GM12878 (cell line): ENCODE measurements at places on chromosomes 7 and 10. TPM values are rescaled to one million over a fixed set of nuclear protein-coding genes. Genes with fewer than 3 reads are reported as not detected.
A peak's percentile ranks its signal among the peaks of the same experiment; 100 is the strongest.

The NOD1 gene
- 13.7 and 14.6 TPM in 2 replicates for total RNA-seq

DNA sequence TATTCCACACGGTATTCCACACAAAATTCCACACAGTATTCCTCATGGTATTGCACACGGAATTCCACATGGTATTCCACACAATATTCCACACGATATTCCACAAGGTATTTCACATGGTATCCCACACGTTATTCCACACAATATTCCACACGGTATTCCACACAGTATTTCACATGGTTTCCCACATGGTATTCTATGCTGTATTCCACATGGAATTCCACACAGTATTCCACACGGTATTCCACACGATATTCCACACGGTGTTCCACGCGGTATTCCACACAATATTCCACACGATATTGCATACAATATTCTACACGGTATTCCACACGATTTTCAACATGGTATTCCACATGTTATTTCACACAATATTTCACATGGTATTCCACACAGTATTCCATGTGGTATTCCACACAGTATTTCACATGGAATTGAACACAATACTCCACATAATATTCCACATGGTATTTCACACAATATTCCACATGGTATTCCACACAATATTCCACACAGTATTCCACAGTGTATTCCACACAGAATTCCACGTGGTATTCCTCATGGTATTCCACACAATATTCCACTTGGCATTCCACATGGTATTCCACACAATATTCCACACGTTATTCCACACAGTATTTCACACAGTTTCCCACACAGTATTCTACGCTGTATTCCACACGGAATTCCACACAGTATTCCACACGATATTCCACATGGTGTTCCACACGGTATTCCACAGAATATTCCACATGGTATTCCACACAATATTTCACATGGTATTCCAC lies 136.0 kb upstream of the CHST15 start:
- DNase-seq = no peak
- H3K4me1 ChIP-seq = no peaks in the 10 kb centered on the region
- H3K4me3 ChIP-seq = no peak overlapping the region
- no peaks in the 10 kb centered on the region for H3K27me3 ChIP-seq
- no peaks in the 10 kb centered on the region for H3K36me3 ChIP-seq
- no peak overlapping the region for H3K27ac ChIP-seq

DNA sequence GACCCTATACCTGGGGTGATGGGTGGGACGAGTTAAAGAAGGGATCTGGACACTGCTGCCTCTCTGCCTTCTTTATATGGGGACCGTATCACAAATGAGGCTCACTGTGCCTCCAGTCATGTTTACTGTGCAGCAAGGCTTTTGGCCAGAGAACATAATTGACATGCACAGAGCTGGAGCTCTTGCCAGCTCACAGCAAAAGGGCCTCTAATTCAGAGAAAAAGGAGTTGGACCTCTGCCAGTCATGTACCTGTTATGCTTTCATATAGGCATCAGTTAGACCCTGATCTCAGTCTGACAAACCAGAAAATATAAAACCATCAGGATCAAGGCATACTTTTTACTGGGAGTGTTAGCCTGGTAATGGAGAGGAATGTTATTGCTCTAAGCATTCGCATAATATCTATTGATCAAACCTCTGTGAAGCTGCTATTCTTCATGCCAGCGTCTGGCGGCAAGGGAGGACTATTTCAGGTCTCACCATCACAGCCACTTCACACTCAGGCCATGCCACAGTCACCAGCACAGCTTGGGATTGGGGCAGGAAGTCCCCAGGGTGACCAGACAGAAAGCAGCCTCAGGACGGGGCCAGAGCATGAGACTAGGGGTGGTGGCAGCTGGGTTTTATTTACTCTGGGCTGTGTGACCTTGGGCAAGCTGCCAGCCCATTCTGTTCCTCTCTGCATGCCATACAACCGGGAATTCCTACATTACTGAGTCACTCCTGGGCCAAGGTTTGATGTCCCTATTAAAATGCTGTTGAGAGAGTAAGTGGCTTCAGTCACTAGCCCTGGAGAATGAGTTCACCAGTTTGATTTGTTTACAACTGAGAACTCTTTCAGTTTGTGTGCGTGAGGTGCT lies 90.1 kb downstream of the NPSR1 start:
- H3K27ac ChIP-seq = no peak overlapping the region
- no peaks in the 10 kb centered on the region for H3K27me3 ChIP-seq
- no peak for DNase-seq

GRCh38 chr7:131294553-131294952 lies 33.1 kb upstream of the MKLN1 start:
- H3K27ac ChIP-seq = no peak overlapping the region
- H3K36me3 ChIP-seq = no peaks in the 10 kb centered on the region
- DNase-seq = no peak
- no peaks in the 10 kb centered on the region for H3K27me3 ChIP-seq
- H3K4me3 ChIP-seq = no peak overlapping the region
- H3K4me1 ChIP-seq = no peaks in the 10 kb centered on the region

The TAS2R3 gene
- 0.21 and 0.24 TPM in 2 replicates for total RNA-seq

GRCh38 chr7:19020711-19021110 lies 96.7 kb downstream of the TWIST1 start:
- no peaks in the 10 kb centered on the region for H3K36me3 ChIP-seq
- no peaks in the 10 kb centered on the region for H3K27me3 ChIP-seq
- H3K4me1 ChIP-seq = no peaks in the 10 kb centered on the region
- H3K27ac ChIP-seq = no peak overlapping the region
- no peak for DNase-seq

GRCh38 chr7:22386865-22387264 lies 29.9 kb upstream of the RAPGEF5 start:
- H3K27ac ChIP-seq = peak overlapping the region; percentile 76
- H3K4me1 ChIP-seq = peaks cover 32% of the 10 kb centered on the region
- DNase-seq = no peak
- no peaks in the 10 kb centered on the region for H3K36me3 ChIP-seq

GRCh38 chr10:123151737-123152135 lies 2.5 kb upstream of the BUB3 start:
- H3K27ac ChIP-seq = peak overlapping the region; percentile 77; the same call in 1 of the 2 replicates
- no peak for DNase-seq
- H3K27me3 ChIP-seq = peaks cover 11% of the 10 kb centered on the region
- peak overlapping the region; percentile 34; the same call in 1 of the 2 replicates for H3K4me3 ChIP-seq

DNA sequence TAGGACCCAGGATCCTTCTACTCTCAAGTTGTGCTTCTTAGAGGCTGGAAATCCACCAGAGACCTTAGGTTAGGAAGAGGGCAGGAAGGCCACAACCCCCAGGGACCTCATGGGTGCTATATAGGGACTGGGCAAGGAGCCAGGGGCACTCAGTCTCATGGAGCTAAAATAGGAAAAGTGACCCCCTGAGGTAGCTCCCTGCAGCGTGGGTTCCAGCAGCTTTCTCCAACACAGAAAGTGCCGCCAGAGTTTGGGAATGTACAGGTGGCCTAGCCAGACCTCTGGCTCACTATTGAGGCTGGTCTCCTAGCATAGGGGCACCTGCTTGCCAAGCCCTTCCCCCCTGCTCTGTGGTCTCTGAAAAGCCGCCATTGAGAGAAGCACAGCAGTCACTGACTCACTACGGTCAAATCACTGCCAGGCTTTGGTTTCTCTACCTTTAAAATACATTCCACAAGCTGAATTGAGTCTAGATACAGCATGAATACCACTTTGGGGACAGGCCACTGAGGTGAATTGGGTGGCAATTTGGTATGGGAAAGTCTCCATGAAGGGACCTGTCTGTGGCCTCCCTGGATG lies 333.2 kb upstream of the PODXL start:
- H3K36me3 ChIP-seq = no peaks in the 10 kb centered on the region
- no peak for DNase-seq
- no peaks in the 10 kb centered on the region for H3K4me1 ChIP-seq
- no peaks in the 10 kb centered on the region for H3K27me3 ChIP-seq
- H3K27ac ChIP-seq = no peak overlapping the region

The NPY4R2 gene
- not detected in 2 replicates for total RNA-seq

- no peaks in the 10 kb centered on the region for H3K27me3 ChIP-seq
- H3K4me3 ChIP-seq = no peak overlapping the region
Observed at GRCh38 chr10:132702601-132703418, 83.1 kb downstream of the NKX6-2 start.

GRCh38 chr7:137983323-137984008 lies 18.4 kb downstream of the CREB3L2 start:
- peak overlapping the region; percentile 95 for H3K27ac ChIP-seq
- H3K36me3 ChIP-seq = peaks cover 18% of the 10 kb centered on the region
- H3K4me1 ChIP-seq = peaks cover 91% of the 10 kb centered on the region
- no peak for DNase-seq

The KMT2C gene
- 45.2 and 51.0 TPM in 2 replicates for total RNA-seq

The CCDC7 gene
- 4.0 and 7.3 TPM in 2 replicates for total RNA-seq

- H3K4me1 ChIP-seq = peaks cover 38% of the 10 kb centered on the region
- H3K36me3 ChIP-seq = peaks cover 1% of the 10 kb centered on the region
- peak overlapping the region; percentile 76 for H3K27ac ChIP-seq
- no peaks in the 10 kb centered on the region for H3K27me3 ChIP-seq
- peak overlapping the region; percentile 99 for H3K4me3 ChIP-seq
Observed at GRCh38 chr7:5595545-5596045, 172.0 kb upstream of the TNRC18 start.

DNA sequence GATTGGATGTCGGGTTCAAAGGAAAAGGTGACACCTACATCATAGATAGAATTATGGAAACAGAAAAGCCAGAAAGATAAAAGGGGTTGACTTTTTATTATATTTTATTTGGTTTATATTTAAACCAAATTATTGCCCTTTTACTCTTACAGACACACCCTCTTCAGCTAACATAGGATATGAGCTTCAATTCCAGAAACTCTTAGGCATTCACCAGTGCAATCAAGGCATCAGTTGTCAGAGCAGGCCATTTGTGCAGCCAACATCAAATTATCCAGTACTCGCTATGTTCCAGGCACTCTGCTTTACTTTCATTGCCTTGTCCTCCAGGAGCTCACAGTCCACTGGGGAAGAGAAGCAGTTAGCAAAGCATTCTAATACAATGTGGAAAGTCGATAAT lies 347.5 kb downstream of the TFEC start:
- H3K27me3 ChIP-seq = no peaks in the 10 kb centered on the region
- no peak overlapping the region for H3K27ac ChIP-seq
- H3K4me3 ChIP-seq = no peak overlapping the region
- no peaks in the 10 kb centered on the region for H3K36me3 ChIP-seq

GRCh38 chr10:133458021-133458709 lies 4.4 kb downstream of the SCART1 start:
- no peak overlapping the region for H3K27ac ChIP-seq
- no peak overlapping the region for H3K4me3 ChIP-seq
- no peaks in the 10 kb centered on the region for H3K4me1 ChIP-seq
- no peaks in the 10 kb centered on the region for H3K36me3 ChIP-seq

The CLRN3 gene
- not detected in 2 replicates for total RNA-seq

DNA sequence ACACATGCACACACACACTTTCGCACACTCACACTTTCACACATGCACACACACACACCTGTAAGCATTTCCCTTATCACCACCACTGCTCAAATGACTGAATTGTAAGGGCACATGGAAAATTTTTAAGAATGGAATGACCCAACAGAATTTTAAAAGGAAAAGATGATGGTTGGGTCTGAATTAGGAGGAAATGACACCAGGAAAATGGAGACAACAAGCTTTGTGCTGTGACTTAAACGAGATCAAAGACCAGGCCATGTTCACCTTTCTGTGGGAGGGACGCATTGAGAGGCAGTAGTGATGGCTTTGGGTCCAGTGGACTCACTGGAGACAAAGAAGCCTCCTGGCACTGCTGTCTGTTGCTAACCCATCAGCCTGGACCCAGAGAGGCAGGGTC lies 16.7 kb upstream of the C10orf71 start:
- no peaks in the 10 kb centered on the region for H3K4me1 ChIP-seq
- H3K27ac ChIP-seq = no peak overlapping the region
- no peaks in the 10 kb centered on the region; the same call in 1 of the 2 replicates for H3K27me3 ChIP-seq
- H3K36me3 ChIP-seq = no peaks in the 10 kb centered on the region

DNA sequence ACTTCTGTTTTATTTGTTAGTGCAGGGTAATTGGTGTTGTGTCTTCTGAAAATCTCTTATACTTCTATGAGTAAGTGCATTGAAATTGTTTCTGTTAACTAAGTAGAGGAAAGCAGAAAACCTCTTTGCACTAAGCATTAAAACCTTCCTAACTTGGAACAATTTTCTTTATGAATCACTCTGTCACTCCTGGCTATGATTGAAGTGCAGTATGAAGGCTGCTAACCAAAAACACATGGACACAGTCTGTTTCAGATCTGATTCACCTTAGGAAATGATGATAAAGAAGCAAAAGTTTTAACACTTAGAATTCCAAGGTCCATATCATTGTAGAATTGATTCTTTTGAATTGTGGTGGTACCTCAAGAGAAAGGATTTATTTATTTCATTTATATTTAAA lies 41.9 kb downstream of the MET start:
- no peaks in the 10 kb centered on the region for H3K27me3 ChIP-seq
- no peaks in the 10 kb centered on the region for H3K36me3 ChIP-seq
- no peak overlapping the region for H3K4me3 ChIP-seq
- H3K27ac ChIP-seq = no peak overlapping the region
- no peak for DNase-seq
- no peaks in the 10 kb centered on the region for H3K4me1 ChIP-seq

GRCh38 chr10:4686644-4686996 lies 139.4 kb upstream of the AKR1E2 start:
- no peaks in the 10 kb centered on the region for H3K27me3 ChIP-seq
- no peak overlapping the region for H3K27ac ChIP-seq
- DNase-seq = no peak
- no peaks in the 10 kb centered on the region; the same call in 1 of the 2 replicates for H3K4me1 ChIP-seq

The AFAP1L2 gene
- 0.37 and 0.49 TPM in 2 replicates for total RNA-seq

The PARD3 gene
- 16.6 TPM in 2 replicates for total RNA-seq

GRCh38 chr10:15213461-15213861 lies 45.0 kb upstream of the NMT2 start:
- H3K36me3 ChIP-seq = no peaks in the 10 kb centered on the region
- H3K4me1 ChIP-seq = peaks cover 4% of the 10 kb centered on the region
- no peaks in the 10 kb centered on the region for H3K27me3 ChIP-seq
- DNase-seq = no peak
- H3K27ac ChIP-seq = no peak overlapping the region

DNA sequence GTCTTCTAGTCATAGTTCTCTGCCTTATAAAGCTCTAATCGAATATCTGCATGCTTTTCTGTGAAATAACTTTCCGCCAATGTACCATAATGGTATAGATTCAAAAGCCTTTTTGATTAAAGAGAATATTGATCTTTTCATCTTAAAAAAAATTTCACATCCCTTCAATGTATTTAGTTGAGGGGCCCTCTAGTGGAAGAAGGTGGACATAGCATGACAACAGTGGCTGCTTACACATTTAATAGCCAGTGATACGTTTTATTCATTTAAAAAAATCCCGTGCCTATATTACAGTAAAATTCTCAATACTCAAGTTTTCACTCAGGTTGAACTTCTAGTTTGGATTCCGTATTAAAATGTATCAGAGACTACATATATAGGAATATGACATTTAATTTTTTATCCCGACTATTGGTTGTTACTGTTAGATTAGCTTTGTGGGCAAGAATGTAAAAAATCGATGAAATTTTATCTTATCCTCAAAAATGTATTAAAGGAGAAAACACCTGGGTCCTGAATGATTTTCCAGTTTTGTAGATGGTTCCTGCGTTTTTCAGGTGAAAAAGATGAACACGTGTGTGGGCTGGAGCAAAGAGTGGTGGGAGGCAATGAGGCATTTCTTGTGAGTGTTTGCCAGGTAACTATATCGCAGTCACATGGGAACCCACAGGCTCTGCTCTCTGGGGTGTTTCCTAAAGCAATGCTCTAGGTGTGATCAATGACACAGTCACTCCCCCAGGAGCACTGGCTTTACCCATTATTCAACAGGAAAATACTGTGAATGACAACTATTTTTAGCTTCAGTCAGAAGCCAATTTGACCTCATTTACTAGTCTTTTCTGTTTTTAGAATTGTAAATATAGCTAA lies 24.1 kb upstream of the PNLIP start:
- no peaks in the 10 kb centered on the region for H3K36me3 ChIP-seq
- no peaks in the 10 kb centered on the region for H3K27me3 ChIP-seq
- DNase-seq = no peak
- H3K27ac ChIP-seq = no peak overlapping the region
